Right renal pelvis (tissue), 4 donors: ENCODE measurements at places on chromosomes 2 and 18.

- no peak for DNase-seq
These were observed 115.2 kb downstream of the MMADHC start for GRCh38 chr2:149472413-149472812.

DNA sequence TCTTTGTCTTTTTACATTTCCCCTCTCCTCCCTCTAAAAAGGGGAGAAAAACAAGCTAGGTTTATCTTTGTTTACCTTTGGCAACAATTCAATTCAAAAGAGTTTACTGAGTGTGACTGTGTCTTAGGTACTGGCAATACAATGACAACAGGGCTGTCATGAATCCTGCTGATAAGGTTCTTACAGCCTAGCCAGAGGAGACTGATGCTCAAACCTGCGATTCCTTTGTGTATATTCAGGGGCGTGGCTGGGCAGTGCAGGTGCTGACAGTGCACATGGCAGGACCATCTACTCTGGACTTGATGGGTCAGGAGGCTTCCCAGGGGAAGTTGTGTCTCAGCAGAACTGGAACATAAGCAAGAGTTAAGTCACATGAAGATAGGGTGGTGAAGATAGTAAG is 23.2 kb upstream of the TTN start:
- DNase-seq: no peak

DNA sequence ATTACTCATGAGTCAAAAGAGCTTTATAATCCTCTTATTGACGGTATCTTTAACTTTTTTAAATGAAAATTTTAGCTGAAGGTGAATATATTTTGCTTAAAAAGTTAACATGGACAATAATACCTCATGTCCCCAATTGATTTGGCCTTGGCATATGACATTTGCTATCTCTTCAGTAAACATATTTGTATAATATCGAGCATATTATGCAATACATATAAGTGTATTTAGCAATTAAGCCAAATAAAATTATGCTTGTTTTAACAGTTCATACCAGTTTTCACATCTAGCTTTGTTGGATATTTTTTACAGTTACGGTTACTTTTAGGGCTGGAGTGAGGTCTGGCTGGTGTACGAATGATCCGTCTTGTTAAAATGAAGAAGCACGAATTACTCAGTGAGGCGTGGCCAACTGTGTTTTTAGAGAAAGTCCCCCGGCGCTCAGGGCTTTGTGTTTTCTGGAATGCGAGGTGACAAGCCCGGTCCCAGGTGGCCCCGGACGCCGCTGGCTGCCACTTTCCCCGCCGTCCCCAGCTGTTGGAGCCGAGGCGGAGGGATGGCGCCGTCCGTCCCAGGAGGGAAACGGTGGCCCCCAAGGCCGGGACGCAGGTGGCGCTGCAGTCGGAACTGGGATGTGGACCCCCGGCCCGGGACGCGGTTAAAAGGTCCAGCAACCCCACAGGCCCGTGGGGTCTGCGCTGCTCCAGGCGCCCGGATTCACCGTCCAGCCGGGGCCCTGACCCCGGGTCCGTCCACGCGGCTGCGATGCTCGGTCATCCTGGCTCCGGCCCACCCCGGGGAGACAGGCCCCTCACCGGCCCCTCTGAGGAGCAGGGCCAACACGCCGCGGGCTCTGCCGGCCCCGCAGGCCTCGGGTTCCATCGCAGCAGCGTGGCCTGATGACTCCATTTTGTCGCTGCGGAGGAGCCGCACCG is 41.3 kb downstream of the TMEM18 start:
- no peak for DNase-seq

- no peak for DNase-seq
These were observed 92.6 kb upstream of the CERS6 start for GRCh38 chr2:168363347-168364092.

- DNase-seq: no peak
These were observed 20.0 kb downstream of the BUB1 start for GRCh38 chr2:110657724-110658305.

GRCh38 chr2:64260817-64261216 is 116.6 kb upstream of the PELI1 start:
- DNase-seq: no peak

- DNase-seq: no peak
These were observed 234.9 kb upstream of the CYRIA start for GRCh38 chr2:16900405-16901025.

GRCh38 chr18:30132959-30133358 is 909.6 kb downstream of the DSC3 start:
- no peak for DNase-seq

GRCh38 chr18:13254971-13255927 is 36.7 kb downstream of the LDLRAD4 start:
- DNase-seq: no peak

GRCh38 chr2:217875556-217876252 is 127.1 kb downstream of the TNS1 start:
- no peak for DNase-seq

DNA sequence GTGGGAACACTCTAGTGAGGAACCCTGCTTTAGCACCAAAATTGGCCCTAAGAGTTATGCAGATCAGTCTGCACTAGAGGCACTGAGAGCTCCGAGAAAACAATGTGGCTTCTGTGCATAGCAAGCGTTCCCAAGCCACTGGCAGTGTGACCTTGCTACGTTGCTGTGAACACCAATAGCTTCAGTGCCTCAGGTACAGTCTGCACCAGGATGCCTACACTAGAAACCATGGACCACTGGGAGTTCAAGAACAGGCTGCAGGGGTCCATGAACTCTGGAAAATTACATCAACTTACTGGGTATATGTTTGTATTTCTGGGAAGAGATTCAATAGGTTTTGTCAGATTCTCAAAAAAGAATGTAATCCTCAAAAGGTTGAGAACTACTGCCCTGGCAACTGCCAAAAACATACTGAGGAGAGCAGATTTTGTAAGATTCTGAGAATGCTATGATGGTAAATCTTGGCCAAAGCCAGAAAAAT is 18.3 kb upstream of the SP3 start:
- no peak for DNase-seq

DNA sequence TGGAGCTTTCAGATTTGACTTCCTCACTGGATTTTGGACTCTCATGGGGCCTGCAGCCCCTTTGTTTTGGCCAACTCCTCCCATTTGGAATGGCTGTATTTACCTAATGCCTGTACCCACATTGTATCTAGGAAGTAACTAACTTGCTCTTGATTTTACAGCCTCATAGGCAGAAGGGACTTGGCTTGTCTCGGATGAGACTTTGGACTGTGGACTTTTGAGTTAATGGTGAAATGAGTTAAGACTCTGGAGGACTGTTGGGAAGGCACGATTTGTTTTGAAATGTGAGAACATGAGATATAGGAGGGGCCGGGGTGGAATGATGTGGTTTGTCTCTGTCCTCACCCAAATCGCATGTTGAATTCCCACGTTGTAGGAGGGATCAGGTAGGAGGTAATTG is 233.4 kb upstream of the GALNT5 start:
- no peak for DNase-seq

DNA sequence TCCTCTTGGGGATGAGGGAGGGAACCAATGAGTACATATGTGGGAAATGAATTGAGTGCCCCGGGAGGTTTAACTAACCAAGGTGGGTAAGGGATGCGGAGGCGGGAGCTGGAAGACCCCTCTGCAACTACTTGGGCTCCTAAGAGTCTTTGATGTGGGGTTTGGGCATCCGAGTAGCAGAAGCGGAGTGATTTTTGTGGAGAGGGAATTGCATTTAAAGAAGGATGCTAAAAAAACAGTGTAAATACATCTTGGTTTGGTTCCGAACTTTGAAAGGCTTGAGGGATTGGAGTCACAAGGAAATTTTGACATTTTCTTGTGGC is 215.7 kb downstream of the MCFD2 start:
- DNase-seq: no peak

- no peak for DNase-seq
These were observed 24.6 kb downstream of the ARL6IP6 start for GRCh38 chr2:152743002-152743401.

DNA sequence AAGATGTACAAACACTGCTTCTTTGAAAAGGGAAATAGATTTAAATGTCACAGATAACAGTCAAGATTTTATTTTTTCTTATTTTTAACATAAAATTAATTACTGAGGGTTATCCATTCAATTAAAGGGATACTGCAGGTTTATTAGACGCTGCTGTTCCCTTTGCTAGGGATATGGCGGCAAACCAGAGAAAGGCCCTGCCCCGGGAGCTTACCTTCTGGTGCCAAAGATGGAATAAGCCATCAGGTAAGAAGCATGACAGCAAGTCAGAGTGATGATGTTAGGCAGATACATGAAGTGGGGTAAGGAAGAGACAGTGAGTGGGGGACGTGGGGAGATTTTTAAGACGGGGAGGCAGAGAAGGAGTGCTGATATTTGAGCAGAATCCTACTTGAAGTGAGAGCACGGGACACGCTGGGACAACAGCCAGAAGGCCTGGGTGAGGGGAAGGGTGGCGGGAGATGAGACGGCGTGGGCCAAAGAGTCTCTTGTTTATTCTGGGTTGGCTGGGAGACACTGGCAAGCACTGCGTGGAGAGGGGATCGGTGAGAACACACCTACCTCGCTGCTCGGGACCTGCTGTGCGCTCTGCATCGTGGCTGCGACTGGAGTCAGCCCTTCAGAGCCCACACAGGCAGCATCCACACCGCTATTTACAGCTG is 250.5 kb upstream of the TMEM200C start:
- DNase-seq: no peak

DNA sequence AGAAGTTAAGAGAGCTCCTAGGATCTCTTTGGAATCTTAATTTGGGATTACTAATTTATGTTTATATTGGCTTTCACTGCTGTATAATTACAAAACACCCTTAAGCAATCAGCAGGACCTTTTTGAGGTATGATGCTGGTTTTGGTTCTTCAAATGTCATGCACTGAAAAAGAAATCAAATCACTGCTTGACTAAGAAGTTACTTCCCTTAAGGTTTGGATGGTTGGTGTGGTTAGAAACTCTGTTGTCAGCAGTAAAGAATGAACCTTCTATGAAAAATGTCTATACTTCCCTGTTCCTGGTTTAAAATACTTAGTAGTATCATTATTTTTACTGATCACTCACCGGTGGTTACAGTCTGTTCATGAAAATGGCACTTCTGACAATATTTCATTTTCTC is 5.5 kb downstream of the COLEC12 start:
- no peak for DNase-seq

DNA sequence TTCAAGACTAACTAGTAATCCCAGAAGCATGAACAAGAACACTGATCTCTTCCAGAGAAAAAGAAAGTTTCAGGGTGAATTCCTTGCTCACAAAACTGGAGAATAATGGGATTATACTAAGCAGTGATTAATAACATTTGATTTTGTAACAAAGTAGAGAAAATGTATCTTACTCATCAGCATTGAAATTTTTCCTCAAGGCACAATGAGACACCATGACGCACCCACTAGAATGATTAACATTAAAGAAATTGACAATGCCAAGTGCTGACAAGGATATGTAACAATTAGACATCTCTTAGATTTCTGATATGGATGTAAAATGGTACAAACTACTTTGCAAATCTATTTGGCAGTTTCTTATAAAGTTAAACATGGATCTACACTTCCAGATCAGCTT is 101.1 kb upstream of the EPHA4 start:
- DNase-seq: no peak

DNA sequence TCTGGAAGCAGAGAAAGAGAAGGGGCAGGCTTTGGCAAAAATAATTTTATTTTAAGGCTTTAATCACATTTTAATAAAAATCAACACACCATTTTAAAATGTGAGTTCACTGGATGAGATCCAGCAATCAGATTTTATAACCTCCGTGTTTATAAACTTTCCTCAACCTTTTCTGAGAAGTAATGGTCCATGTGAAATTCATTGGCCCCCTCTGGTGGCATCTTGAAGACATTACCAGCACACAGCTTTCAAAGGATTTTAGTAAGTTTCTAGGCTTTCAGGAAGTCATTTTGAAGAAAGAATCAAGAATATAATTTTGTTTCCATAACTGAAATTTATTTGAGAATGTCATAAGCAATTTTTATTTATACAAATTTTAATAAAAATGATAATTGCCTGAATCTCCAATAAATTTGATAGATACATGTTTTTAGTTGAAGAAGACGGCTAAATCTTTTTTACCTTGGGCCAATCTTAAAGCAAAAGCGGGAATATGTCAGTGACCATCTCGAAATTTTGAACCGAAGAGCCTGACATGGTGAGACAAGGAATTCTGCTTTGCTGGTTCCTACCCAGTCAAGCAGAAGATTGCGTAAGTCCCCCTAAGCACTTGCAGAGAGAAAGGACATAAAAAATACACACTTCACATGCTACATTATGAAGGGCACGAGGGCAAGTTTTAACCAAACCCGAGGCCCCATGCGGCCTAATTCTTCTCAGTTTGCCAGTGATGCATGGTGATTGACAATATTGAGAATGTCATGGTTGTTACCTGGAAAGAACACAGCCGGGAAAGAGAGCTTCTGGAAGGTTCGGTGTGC is 128.4 kb upstream of the CBLN2 start:
- peak; percentile 25 for DNase-seq

GRCh38 chr2:21947046-21947445 is 823.3 kb downstream of the TDRD15 start:
- DNase-seq: no peak

DNA sequence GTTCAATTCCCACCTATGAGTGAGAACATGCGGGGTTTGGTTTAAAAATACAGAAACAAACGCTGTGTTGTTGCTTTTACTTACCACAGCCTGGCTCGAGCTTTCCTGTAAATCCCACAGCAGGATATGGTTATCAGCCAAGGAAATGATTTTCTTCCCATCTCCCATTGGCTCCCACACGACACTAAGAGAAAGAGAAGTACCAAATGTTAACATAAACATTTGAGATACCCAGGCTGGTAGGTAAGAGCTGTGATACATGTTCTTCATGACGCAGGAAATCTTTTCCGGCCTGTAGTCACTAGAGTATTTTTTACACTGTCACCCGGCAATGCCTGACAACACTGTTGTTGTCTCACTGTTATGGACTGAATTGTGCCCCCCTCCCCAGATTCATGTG is 163.6 kb downstream of the EIPR1 start:
- DNase-seq: no peak

DNA sequence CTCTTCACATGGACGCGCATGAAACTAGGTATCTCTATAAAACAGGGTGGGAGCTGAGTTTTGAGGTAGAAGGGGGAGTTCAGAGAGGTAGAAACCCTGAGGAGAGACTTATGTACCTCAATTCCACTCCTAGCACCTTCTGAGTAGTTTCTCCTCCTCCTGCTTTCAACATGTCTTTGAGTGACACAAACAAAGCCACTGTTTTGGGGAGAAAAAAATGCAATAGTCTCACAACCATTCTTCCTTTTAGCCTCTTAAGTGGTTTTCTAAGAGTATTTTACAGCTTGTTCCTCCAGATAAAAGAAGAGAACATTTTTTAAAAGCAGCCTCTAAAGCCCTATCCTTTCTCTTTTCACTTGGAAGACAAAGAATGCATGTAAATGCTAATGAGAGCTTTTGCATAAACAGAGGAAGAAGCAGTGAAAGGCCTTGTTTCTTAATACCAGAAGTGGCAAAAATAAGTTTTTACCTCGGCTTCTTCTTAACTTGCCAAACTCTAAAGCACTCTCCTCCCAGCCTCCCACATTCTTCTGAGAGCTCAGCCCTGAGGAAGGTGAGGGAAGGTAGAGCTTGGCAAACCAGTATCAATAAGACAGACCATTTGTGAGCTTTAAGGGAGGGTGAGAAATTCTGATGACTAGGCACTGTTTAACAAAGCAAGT is 1304.4 kb upstream of the ACVR2A start:
- no peak for DNase-seq
